ENCODE measurements at places on chromosomes 16 and 17.

GRCh38 chr17:35244341-35245195 is 1.7 kb downstream of the SLFN5 start:
- DNase-seq: peak; percentile 52

DNA sequence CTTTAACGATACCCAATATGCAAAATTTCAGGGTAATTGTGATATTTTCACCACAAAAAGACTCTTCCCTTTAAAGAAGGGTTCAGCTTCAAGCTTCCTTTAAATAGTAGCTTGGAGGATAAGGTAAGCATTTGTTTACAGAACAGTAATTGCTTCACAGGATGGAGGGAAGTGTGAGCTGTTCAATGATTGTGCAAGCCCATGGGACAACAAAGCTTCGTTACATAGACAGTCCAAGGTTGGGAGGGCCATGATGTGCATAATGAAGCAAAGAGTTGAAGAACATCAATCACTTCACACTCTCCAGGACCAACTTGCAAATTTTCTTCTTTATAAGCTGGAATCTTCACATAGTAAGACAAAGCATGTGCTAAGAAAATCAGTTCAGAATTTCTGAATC is 145.0 kb upstream of the ASIC2 start:
- DNase-seq: no peak

DNA sequence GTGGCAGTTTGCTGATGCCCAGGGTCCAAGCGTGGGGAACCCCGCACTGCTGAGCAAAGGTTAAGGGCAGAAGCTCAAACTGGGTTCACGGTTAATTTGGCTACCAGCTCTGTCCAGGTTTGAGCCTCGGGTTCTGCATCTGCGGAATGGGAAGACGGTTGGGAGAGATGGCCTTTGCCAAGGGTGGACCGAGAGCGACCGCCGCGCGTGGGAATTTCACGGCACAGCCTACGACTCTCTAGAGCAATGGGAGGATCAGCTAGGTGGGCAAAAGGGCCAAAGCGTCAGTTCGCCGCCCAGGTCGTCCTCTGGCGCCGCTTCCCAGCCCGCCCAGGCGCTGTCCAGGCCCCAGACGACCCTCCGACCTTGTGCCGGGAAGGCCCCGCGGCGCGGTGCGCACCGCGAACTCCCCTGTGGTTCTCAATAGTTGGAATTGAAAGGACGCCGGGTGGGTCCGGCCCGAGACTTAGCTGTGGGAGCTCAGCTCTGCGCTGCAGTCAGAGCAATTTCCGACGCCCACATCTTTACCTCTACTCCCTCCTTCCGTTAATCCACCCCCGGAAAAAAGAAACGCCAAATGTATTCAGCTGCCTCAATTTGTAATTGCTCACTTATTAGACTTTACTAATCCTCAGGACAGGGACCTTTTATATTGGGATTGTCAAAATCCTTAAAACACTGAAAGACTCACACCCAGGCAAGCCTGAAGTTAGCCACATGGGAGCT is 2.5 kb upstream of the HS3ST3B1 start:
- no peak for DNase-seq

DNA sequence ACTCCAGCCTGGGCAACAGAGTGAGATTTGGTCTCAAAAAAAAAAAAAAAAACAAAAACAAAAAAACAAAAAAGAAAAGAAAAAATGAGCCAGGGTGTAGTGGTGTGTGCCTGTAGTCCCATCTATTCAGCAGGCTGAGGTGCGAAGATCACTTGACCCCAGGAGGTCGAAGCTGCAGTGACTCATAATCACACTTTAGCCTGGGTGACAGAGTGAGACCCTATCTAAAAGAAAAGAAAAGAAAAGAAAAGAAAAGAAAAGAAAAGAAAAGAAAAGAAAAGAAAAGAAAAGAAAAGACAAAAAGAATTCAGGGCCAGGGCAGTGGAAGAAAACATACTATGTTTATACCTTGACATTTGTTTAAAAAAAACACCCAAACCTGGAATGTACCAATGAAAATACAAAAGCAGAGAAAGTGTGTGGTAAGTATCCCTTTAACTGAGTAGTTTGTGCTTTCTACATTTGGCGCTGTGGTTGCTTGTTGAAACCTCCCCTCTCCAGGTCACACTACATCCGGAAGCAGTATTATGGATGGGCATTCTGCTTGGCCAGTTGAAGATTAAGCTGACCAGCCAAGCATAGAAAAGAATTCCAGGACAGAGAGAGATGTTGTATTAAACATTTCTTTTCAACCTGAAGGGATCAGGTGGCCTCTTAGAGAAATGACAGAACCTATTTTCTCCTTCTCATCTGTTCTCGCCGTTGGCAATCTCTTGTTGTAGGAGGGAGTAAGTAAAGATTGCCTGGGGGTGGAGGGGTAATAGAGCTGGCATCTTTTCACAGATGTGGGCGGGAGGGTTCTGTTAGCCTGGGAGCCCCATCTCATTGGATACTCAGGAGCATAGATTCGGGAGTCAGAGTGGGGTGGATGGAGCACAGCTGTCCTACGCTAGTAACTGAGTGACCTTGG is 12.1 kb upstream of the PRKCB start:
- no peak for DNase-seq

- DNase-seq: no peak
These were observed 81.5 kb downstream of the PLCG2 start for GRCh38 chr16:81860287-81861266.

GRCh38 chr17:78999056-78999768 is 10.4 kb downstream of the CANT1 start:
- no peak for DNase-seq

DNA sequence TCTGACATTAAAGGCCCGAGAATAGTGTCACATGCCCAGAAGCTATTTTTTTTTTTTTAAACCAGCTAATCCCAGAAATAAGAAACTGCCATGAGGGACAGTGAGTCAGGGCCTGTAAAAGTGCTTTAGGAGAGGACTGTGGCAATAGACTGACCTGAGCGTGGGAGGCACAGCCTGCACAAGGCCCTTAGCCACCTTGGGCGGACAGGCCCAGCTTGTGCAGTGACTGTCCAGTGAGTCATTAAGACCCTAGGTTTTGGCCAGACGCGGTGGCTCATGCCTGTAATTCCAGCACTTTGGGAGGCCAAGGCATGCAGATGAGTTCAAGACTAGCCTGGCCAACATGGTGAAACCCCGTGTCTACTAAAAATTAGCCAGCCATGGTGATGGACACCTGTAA is 343.0 kb upstream of the ZFHX3 start:
- no peak for DNase-seq

DNA sequence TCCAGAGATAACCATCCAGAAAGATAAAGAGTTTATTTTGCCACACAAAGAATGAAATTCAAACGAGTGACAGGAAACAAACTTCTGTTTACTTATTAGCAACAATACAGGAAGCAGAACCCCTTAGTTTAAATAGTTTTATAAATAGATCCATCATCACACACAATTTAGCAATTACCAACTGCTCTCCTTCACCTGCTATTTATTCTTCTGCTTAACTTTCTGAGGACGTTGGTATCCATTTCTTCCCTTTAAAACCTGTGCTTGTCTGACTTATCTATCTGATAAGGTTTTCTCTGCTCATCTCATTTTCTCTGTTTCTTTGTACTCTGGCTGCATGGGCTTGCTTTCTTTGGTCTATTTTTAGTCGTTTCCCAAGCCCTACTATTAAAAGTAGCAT is 4.3 kb upstream of the ADAMTS18 start:
- no peak for DNase-seq

DNA sequence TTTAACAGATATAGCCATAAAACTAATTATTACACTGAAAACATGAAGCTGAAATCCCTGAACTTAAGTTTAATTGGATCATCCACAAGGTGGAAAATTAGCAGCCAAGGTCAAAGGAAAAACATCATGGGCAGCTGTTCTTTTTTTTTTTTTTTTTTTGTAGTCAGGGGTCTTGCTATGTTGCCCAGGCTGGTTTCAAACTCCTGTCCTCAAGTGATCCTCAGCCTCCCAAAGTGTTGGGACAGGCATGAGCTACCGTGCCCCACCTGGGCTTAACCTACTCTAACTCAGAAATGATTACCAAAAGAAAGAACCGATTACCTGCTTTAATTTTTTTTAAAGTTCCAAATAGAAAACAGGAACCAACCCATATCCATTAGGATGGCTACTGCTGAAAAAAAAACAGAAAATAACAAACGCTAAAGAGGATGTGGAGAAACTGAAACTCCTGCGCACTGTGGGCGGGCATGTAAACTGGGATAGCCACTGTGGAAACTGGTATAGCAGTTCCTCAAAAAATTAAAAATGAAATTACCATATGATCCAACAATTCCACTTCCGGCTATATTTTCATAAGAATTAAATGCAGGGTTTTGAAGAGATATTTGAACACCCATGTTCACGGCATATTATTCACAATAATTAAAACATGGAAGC is 8.6 kb downstream of the CMC2 start:
- DNase-seq: no peak

DNA sequence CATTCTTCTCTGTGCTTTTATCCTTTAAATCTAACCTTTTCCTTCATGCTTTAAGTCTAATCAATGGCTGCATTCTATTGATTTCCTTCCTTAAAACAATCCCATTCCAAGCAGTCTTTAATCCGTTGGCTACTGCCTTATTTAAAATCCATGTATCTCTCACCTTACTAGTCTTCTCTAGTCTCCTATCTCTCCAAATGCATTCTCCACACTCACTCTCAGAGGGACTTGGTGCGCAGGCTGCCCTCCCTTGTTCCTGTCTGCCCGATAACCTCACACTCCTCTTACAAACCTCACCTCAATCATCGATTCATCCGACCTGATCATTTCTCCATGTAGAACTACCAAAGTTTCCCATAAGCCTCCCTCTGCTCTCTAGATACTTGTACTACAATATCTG is 23.1 kb downstream of the PSMD12 start:
- DNase-seq: no peak

GRCh38 chr16:56657555-56658326 is at the start of gene MT1F:
TSS of gene MT1F (plus strand) at chr16:56657959. CDS start at chr16:56658059, 100 bp downstream.
- DNase-seq: peak; percentile 94

DNA sequence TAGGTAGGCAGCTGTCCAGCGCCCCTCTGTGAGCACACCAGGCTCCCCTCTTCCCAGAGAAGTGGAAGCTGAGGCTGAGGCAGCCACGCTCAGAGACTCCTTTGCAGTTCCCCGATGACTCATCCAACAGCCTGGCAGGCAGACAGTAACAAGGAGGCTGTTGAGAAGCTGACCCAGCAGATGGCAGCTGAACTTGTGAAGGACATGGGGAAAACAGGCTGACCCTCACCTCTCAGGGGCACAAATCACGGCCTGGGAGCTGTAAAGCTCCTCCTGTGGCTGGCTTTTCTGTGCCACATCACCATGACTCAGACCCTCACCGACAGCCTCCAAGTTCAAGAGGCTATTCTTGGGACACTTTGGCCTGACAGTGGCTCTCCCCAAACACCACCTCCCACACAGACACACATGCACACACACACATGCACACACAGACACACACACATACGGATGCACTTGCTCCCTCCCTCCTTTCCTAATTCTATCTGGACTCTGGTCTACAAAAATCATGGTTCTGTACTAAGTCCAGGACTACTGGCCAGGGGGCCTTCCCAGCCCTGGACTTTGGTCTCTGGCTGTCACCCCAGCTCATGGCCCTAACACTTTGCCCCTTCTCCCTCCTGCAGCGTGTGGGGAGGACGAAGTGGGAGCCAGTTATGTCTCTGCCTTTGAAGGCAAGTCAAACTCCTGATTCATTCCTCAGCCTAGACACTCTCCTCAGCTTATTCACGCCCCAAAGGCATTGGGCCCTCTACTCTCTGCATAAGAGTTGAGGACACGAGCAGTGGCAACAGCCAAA is 23.2 kb downstream of the MAP3K14 start:
- DNase-seq: no peak

DNA sequence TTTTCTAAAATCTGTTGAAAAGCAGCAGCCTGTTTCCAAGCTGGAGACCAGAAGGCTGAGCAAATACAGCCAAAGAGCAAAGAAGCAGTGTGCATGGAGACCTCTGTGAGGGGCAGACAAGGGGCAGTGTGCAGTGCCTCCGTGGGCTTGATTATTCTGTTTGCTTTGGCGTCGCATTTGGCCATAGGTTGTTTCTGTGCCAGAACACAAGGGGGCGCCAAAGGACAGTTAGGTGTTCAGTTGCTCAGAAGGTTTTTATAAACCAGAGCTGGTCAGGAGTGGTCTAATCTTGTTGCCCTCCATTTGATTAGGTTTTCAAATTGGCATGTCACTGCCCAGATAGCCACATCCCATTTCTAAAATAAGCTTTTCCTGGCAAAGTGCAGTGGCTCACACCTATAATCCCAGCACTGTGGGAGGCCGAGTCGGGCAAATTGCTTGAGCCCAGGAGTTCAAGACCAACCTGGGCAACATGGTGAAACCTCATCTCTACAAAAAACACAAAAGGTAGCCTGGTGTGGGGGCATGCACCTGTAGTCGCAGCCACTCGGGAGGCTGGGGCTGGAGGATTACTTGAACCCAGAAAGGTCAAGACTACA is 10.6 kb downstream of the MYH3 start:
- peak; percentile 85 for DNase-seq

- peak; percentile 51 for DNase-seq
These were observed 42.3 kb downstream of the ABCC12 start for GRCh38 chr16:48113471-48113870.

- DNase-seq: no peak
These were observed 335 bp downstream of the NECAB2 start for GRCh38 chr16:83968306-83968851.

- no peak for DNase-seq
These were observed 222.5 kb upstream of the GSE1 start for GRCh38 chr16:85390511-85391174.

DNA sequence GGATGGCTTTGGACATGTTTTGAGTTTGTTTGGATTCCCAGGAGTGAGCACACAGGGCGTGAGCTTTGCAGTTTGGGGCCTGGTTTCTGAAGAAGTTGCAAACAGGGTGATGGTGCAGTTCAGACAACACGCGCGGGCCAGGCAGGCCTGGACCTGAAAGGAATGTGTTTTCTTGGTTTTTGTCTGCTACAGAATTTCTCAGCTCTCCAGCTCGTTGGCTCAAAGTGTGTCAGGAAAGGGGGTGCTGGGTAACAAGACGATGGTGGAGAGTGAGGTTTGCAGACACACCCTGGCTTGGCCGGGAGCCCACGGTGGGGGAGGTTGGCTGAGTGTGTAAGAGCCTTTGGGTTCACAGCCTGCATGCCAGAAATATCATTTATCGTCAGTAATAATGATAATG is 82.3 kb downstream of the CMIP start:
- no peak for DNase-seq

GRCh38 chr16:50584033-50584722 is 36.0 kb downstream of the NKD1 start:
- no peak for DNase-seq

DNA sequence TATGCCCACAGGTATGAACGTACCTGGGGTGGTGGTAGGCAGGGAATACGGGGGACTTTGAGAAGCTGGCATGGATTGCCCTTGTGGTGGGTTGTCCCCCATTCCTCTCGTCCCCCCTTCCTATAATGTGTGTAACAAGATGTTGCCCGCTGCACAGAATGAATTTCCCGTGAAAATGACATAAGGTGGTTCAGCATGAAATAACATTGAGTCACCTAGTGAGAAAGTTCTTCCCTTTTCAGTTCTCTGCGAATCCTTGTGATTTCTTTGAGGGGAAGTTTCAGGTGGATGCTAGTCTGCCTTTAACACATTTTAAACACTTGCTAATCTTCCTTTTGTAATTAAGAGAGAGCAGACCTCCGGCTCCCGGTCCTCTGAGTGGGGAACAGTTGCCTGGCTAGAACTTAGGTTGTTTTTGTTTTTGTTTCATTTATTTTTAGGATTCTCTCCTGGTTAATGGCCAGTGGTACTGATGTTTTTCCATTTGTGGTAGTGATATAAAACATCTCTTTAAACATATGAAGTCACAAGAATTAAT is 58.9 kb downstream of the RAP1GAP2 start:
- DNase-seq: peak; percentile 57
